SIG-M5 (cell line): ENCODE measurements at places on chromosomes 3 and 15.

DNA sequence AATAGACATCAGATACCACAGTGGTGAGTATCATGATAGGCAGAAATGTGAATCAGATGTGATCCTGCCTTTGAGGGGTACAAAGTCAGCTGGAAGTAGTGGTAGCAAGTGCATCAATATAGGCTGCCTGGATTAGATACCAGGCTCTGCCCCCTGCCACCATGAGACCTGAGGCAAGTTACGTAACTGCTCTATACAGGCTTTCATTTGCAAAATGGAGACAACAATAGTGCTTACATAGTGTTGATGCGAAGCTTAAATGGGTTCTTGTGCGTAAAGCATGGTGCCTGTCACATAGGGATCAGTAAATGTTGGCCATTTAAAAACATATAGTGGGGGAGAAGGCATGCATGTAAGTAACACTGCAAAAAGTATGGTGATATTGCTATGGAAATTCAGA is 158.0 kb downstream of the RYR3 start:
- DNase-seq, result no peak

GRCh38 chr3:52153389-52154096 is 680 bp downstream of the POC1A start:
- DNase-seq, result no peak

- DNase-seq, result no peak
Observed at GRCh38 chr3:188174317-188175044, 20.5 kb downstream of the LPP start.

GRCh38 chr15:96325541-96326327 is 4.8 kb upstream of the NR2F2 start:
- no peak for DNase-seq

- no peak for DNase-seq
Observed at GRCh38 chr3:166307756-166308350, 470.6 kb upstream of the BCHE start.

- DNase-seq, result no peak
Observed at GRCh38 chr3:155581579-155581978, 163.3 kb downstream of the PLCH1 start.

- no peak for DNase-seq
Observed at GRCh38 chr3:144662729-144663128, 691.1 kb downstream of the DIPK2A start.

DNA sequence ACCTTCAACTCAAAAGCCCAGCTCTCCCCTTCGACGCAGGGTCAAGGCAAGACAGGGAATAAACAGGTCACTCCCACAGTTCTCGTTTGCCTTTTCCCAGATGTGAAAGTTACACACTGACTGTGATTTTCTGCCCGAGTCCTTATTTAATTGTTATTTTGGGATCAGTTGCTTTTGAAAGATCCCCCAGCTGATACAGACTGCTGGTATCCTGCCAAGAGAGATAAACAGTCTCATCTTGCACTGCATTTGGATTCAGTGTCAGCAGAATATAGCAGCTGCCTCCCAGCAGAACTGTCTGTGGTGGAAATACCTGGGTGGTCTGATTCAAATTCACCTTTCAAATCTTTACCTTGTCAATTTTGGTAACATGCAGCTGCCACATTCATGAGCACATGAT is 56.0 kb upstream of the FAM3D start:
- no peak for DNase-seq

- DNase-seq, result no peak
Observed at GRCh38 chr3:82676356-82677026, 915.0 kb upstream of the GBE1 start.

GRCh38 chr3:56914646-56915045 is 112.9 kb upstream of the ARHGEF3 start:
- no peak for DNase-seq

DNA sequence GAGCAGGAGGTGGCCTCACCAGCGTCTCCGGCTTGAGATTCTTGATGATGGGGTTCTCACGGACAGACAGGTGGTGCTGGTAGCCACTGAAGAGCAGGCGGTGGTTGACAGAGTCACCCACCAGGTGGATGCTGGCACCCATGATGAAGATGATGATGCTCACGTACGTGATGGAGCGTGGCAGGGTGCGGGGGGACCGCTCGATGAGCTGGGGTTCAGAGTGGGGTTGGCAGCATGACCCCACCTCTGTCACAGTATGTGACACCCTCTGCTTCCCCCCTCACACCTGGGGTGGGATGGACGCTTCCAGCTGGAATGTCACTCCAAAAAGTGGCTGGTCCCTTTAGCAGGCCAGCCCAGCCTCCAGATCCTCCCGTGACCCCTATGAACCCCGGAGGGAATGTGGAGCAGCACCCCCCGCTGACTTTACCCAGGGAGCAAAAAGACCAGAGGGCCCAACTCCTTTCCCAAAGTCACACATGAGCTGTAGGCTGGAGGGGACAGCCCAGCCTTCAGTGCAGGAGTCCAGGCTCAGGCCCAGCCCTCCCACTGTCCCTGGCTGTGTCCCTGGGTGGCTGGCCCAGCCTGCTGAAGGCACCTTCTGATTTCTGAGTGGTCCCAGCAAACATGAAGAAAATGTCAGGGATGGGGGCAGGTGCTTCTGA is 6.7 kb upstream of the CALML4 start:
- no peak for DNase-seq

- no peak for DNase-seq
Observed at GRCh38 chr3:25037049-25037547, 391.0 kb upstream of the RARB start.

GRCh38 chr3:101195951-101196713 is 124.2 kb downstream of the IMPG2 start:
- no peak for DNase-seq

DNA sequence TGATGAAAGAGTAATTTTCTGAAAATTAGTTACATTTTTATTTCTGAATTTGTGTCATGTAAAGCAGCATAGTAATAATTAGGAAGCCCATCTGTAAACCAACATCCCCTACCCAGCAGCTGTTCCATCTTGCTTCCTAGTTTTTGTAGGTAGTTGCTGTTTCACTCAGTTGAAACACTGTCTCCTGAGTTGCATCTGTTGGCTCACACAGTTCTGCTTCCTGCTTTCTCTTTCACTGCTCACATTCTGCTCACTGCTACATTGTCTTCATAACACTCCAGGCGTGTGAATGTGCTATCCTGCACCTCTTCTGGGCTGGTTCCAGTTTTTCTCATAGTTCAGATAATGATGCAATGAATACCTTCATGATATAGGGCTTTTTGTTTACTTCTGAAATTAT is 123.4 kb downstream of the EPHB1 start:
- no peak for DNase-seq

- no peak for DNase-seq
Observed at GRCh38 chr3:114175204-114175987, 3.5 kb downstream of the DRD3 start.

DNA sequence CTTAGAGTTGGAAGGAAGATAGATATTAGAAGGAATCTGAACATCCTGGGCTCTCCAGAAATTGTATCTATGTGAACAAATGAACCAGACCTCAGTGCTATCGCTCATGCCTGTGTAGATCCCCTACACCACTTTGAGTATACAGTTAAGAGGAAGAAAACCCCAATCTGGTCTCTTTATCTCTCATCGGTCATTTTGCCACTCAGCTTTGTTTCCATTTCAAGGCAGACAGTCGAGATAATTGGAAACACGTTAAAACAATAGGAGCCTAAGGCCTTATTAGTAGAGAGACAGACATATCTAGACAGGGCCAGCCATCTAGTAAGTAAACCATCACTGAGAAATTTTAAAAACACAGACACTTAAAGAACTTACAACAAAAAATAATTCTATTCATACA is 101.6 kb downstream of the MYLK start:
- no peak for DNase-seq

- DNase-seq, result no peak
Observed at GRCh38 chr15:67882487-67883233, 42.8 kb upstream of the RNU6-1 start.

DNA sequence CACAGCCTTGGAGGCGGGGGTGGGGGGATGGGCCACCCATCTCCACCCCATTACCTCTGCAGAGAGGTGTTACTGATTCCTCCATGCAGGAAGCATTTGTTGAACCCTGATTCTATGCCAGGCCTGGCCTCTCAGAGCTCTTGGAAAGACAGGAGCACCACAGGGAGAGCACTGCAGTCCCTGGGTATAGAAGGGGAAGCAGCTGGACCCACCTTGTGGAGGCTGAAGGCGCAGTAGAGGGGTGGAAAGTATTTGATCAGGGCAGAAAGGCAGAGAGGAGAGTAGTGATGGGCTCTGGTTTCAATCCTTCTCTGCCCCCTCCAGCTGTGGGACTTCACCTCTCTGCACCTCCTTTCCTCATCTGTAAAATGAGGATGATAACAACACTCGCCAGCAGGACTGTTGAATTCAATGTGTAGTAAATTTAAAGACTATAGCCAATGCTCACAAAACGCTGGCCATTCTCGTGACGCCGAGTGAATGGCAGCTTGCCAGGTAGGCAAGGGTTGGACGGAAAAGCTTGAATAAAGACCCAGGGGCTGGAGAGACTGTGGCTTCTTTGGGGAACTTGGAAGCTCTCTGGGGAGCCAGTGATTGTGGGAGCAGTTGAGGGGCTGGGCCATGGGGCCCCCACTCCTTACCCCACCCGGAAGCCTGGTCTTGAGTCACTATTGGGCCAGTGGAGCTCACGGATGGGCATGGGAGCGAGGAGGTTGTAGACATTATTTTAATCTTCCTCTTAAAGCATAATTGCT is 8.0 kb upstream of the CCDC33 start:
- DNase-seq, result no peak

GRCh38 chr15:74396146-74396438 is 28.6 kb upstream of the CYP11A1 start:
- DNase-seq, result no peak

DNA sequence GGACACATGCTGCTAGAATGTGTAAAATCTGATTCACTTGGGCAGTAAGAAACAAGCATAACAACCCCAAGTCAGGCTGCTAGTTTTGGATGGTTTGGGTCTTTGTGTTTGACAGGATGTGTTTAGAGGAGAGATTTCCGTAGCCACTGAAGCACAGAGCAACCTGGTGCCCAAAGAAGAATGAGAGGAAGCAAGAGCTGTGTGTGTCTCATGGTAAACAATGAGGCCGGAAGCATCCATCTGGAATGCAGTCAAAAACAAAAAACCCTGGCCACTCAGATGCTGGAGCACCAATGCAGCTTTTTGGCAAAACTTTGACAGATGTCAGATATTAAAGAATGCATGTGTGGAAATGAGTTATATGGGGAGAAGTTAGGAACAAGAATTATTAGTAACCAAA is 39.4 kb upstream of the SNRK start:
- no peak for DNase-seq

- no peak for DNase-seq
Observed at GRCh38 chr3:16325850-16326249, 60.8 kb downstream of the OXNAD1 start.

DNA sequence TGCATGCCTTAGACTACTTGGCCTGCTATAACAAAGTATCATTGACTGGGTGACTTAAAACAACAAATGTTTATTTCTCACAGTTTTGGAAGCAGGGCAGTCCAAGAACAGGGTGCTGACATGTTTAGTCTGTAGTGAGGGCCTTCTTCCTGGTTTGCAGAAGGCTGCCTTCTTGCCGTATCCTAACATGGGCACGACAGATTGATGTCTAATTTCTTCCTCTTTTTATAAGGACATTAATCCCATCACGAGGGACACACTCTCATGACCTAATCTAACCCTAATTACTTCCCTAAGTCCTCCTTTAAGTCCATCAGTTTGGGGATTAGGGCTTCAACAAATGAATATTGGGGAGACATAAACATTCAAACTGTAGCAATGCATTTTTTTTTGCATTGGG is 10.9 kb upstream of the GOLGA8B start:
- DNase-seq, result no peak

GRCh38 chr15:37038716-37039106 is 61.6 kb downstream of the MEIS2 start:
- no peak for DNase-seq
